NCI-H748 treated with DMSO at 0.1 percent for 48 hours (cell line): ENCODE measurements at places on chromosomes 7 and 10.

- DNase-seq: no peak
Measured at GRCh38 chr10:69957886-69958555, 94.6 kb upstream of the MACROH2A2 start.

GRCh38 chr7:79770063-79770462 lies 316.6 kb upstream of the MAGI2 start:
- no peak for DNase-seq

DNA sequence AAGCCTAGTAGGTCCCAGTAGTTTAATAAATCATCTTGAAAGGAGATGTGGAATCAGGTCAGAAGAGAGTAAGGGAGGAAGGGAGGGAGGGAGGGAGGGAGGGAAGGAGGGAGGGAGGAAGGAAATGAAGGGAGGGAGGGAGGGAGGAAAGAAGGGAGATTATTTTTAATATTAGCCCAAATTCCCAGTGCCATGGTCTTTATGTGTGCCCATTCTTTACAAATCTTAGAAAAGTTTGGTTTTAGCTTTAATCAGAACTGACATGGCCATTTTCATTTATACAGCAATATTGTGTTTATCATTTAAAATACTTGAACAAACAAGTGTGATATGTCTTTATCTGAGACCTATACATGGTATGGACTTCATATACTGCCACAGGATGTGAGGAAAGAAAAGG lies 86.8 kb downstream of the GAD2 start:
- DNase-seq: no peak

DNA sequence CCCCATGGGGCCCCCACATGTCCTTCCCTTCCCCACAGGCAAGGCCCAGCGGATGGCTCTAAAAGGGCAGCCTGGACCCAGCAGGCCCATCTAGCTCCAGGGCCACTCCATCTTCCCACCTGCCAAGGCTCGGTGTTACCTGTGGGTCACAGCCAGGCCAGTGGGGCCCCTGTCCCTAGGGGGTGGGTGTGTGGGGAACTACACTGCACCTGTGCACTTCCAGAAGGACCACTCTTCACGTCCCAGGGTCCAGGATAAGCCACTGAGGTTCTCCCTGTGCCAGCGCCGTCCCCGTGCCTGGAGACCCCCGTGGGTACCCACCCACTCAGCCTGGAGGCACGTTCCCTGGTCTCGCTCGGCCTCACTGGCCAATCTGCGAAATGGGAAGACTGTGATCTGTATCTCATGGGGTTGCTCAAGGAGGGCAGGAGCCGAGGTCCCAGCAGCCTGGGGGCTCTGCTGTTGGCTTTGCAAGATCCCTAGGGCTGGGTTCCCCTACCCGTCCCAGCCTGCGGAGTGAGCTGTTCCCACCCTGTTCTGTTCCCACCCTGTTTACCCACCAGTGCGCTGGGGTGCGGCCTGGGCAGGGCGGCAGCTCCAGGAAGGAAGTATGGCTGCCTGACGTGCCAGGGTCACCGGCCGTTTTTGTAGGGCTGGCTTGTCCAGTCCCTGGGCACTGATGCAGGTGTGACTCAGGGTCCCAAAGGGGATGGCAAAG lies 4.6 kb downstream of the PWWP2B start:
- DNase-seq: no peak

DNA sequence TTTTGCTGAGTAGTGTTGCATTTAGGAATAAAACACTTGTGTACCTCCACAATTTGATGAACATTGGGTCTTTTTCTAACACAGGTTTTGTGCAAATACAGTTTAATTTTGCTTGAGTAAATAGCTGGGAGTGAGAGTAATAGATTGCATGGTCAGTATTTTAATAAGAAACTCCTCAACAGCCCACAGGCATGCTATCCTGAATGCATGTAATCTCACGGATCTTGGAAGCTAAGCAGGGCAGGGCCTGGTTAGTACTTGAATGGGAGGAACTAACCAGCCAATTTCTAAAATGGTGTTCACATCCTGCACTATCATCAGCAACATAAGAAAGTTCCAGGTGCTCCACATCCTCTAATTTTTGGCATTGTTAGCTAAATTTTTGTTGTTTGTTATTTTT lies 685.4 kb upstream of the MBL2 start:
- DNase-seq: no peak

- no peak for DNase-seq
Measured at GRCh38 chr10:11849911-11850310, 26.8 kb downstream of the PROSER2 start.

DNA sequence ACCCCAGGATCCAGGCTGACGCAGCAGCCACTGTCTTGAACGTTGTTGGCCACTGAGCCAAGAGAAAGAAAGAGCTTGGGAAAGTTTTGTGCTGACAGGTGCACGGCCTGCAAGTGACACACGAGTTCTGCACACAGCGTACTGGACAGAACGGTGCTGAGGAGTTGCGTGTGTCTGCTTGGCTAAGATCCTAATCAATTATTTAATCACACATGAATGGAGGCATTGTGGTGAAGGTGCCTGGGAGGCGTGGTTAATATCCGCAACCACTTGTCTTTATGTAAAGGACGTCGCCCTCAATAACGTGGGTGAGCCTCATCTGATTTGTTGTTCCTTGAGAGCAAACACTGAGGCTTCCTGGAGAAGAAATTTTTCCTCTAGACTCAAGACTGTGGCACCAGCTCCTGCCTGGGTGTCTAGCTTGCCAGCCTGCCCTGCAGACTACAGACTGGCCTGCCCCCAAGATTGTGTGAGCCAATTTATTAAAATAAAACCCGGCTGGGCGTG lies 16.6 kb upstream of the GNA12 start:
- DNase-seq: no peak

DNA sequence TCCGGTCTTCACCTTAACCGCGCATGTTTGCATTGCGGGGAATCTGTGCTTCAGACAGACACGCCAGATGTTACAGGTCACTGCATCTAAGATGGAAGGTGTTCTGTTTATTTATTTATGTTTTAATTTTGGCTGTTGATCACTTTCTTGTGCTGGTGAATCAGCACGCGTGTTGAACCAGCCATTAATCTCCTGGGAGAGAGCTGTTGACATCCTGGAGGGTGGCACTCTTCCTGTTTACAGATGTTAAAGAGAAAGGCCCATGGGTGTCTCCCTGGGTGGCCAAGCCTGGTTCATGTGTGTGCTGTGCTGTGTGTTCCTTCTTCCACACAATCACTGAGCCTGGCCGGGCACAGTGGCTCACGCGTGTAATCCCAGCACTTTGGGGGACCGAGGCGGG lies 355.3 kb downstream of the PAXIP1 start:
- DNase-seq: no peak

GRCh38 chr10:132061465-132061864 lies 4.3 kb upstream of the JAKMIP3 start:
- no peak for DNase-seq

DNA sequence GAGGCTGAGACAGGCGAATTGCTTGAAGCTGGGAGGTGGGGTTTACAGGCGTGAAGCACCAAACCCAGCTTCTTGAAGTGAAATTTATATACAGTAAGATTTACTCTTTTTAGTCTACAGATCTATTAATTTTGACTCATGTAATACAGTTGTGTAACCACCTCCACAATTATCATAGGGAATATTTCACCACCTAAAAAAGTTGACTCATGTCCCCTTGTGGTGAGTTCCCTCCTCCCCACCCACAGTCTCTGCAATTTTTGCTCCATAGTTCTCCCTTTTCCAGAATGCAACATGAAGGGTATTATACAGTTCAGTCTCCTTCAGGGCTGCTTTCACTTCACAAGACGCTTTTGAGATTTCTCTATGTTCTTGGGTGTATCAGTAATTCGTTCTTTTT lies 156.8 kb downstream of the FAM107B start:
- no peak for DNase-seq

GRCh38 chr7:38127216-38128207 lies 50.5 kb upstream of the STARD3NL start:
- no peak for DNase-seq

DNA sequence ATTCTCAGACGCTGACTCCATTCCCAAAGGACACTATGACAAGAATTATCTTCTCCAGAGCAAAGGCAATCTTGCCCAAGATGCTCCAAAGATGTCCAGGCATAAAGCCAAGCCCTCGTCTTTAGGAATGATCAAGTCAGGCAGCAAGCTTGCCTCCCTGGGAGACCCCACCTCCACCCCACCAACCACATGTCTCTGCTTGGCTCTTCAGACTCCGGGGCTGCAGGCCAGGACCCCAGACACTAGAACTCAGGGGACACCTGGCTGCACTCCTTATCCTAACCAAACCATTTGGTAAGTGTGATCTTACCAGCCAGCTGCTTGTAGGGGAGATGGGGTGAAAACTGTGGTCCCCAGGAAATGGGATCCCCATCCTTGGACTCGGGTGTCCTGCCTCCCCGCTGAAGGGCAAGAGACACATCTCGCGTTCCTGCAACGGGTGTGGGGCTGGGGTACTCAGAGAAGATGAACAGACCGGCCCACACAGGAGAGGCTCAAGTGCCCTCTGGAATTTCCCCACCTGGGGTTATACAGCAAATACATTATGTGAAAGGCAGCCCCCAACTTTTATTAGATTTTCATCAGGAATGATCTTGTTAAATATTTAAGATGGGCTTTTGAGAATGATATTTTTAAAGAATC lies 55.7 kb downstream of the INSIG1 start:
- no peak for DNase-seq

- DNase-seq: no peak
Measured at GRCh38 chr10:129799942-129800341, 164.1 kb downstream of the EBF3 start.

DNA sequence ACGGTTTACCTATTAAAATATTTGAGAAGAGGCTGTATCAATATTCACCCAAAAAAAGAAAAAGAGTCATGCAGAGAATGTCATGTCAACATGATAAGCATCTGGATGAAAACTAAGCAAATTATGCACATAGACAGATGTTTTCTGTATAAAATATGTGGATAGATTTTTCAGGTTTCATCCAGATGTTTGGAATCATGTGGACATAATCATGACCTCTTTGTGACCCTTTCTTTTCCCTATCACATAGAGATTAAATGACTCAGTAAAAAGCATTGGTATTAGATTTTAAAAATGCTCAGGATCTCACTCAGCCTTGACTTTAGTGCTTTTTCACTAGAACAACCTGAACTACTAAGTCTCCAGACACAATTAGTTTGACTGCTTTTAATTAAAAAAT lies 90.0 kb downstream of the FOXP2 start:
- DNase-seq: no peak

DNA sequence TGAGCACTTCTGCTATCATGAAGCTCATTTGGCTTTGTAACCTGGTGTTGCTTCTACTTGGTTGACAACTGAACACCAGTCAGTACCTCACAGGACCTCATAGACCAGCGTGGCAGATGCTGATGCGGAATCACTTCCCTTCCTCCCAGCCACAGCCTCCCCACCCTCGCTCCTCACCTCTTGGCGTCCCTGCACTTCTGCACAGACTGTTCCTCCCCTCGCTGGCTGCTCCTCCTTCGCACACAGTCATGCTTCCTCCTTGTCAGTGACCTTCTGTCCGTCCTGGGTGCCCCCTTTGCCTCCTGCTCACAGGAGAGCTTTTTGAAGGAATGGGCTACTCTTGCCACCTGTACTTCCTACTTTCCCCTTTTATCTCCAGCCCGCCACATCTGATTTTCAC lies 61.4 kb upstream of the CTBP2 start:
- DNase-seq: no peak

DNA sequence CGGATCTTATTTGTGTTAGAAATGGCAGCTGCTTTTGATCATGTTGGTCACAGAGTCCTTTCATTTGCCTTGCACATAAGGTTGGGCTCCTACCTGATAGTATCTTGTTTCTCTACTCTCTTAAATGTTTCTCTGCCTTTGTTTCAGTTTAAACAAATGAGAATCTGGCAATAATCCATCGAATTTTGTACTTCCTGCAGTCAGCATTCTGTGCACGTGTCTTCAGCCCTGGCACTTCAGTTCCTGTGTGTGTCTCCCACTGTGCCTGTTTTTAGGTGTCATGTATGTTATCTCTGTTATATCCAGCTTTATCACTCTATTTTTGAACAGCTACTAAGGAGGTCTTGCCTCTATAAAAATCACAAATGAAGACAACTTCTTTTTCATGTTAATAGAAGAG lies 28.4 kb upstream of the PTER start:
- no peak for DNase-seq

- DNase-seq: no peak
Measured at GRCh38 chr7:151686826-151687225, 167.1 kb upstream of the RHEB start.

GRCh38 chr10:15182540-15183207 lies 14.2 kb upstream of the NMT2 start:
- DNase-seq: no peak

DNA sequence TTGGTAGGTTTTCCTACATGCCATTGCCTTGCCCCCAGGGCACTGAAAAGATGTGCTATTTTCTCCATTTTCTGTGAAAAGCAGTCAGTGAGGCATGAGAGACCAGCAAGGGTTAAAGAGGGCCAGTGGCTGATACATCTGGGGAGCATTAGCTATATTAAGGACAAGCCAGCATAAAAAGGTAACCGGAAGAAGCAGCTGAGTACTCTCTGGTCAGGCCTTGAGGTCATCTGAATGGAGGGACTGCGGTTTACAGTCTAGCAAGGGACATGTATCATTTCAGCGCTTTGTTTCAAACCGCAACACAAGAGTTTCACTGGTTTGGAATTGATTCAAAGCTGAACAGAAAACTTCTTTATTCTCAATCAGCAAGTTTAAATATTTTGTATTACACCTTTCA lies 120.4 kb downstream of the EPDR1 start:
- DNase-seq: no peak

GRCh38 chr10:47261556-47261955 lies 38.4 kb upstream of the GDF10 start:
- DNase-seq: no peak

GRCh38 chr10:110502851-110503301 lies 5.2 kb downstream of the DUSP5 start:
- no peak for DNase-seq

- DNase-seq: no peak
Measured at GRCh38 chr10:48210391-48210790, 64.1 kb downstream of the FRMPD2 start.

DNA sequence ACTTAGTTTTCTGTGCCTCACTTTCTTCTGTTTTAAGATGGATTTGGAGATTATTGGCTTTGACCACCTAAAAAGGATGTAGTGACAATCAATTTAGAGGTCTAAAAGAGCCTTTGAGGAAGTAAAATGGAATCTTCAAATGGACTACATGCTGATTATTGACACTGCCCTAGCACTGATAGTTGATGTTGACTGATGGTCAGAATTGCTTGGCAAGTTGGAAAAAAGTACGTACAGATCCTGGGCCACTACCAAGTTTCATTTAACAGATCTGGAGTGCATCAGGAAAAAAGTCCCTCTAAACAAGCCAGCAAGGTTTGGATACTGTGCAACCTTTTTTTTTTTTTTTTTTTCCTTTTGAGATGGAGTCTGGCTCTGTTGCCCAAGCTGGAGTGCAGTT lies 81.1 kb downstream of the TCF7L2 start:
- DNase-seq: no peak

GRCh38 chr7:125173571-125173970 lies 243.9 kb upstream of the POT1 start:
- no peak for DNase-seq

- no peak for DNase-seq
Measured at GRCh38 chr7:84105586-84105985, 89.0 kb downstream of the SEMA3A start.

DNA sequence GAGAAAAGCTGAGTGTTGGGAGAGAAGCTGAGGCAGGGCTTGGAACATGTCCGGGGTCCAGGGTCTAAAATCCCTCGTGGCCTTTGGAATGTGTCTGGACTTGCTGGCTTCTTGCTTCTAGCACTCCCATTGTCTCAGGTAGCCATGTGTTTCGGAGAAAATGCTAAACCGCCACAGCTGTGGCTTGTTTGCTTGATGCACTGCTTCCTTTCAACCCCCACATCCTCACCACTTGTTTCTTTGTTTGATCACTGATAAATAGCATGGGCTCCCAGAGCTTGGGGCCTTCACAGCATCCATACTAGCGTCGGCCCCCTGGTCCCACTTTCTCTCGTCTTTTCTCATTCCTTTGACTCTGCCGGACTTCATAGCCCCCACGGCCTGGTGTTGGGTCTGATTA lies 102.7 kb downstream of the ANKRD26 start:
- DNase-seq: no peak
